AG08396 (cell line): ENCODE measurements at places on chromosomes 6 and 20.

GRCh38 chr20:16752082-16752481, 3.9 kb downstream of the OTOR start:
- DNase-seq, result no peak

GRCh38 chr6:164049517-164049988, 635.0 kb downstream of the QKI start:
- DNase-seq, result no peak

- no peak for DNase-seq
Observed at GRCh38 chr6:141153563-141153962, 979.2 kb upstream of the GJE1 start.

- no peak for DNase-seq
Observed at GRCh38 chr20:8930726-8931125, 138.2 kb upstream of the PLCB4 start.

DNA sequence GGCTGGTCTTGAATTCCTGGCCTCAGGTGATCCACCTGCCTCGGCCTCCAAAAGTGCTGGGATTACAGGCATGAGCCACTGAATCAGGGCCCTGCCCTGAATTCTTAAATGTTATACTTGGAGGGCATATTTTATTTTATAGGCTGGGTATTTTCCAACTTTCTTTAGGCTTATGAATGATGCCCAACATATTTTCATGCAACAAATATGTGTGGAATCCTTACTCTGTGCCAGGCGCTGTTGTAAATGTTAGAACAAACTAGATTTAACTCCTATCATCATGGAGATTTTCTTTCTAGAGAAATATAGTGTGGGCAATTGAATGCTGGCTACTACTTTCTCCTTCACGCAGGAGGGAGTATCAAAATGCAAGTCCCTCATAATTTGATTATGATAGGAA, 71.2 kb downstream of the SAMD5 start:
- DNase-seq, result no peak

- no peak for DNase-seq
Observed at GRCh38 chr20:3904224-3904623, 15.0 kb downstream of the PANK2 start.

GRCh38 chr6:105836379-105836778, 249.8 kb upstream of the PRDM1 start:
- DNase-seq, result no peak

GRCh38 chr6:32613475-32613874, 23.7 kb upstream of the HLA-DQA1 start:
- DNase-seq, result no peak

- DNase-seq, result no peak
Observed at GRCh38 chr6:3230900-3231246, 3.4 kb upstream of the TUBB2B start.

DNA sequence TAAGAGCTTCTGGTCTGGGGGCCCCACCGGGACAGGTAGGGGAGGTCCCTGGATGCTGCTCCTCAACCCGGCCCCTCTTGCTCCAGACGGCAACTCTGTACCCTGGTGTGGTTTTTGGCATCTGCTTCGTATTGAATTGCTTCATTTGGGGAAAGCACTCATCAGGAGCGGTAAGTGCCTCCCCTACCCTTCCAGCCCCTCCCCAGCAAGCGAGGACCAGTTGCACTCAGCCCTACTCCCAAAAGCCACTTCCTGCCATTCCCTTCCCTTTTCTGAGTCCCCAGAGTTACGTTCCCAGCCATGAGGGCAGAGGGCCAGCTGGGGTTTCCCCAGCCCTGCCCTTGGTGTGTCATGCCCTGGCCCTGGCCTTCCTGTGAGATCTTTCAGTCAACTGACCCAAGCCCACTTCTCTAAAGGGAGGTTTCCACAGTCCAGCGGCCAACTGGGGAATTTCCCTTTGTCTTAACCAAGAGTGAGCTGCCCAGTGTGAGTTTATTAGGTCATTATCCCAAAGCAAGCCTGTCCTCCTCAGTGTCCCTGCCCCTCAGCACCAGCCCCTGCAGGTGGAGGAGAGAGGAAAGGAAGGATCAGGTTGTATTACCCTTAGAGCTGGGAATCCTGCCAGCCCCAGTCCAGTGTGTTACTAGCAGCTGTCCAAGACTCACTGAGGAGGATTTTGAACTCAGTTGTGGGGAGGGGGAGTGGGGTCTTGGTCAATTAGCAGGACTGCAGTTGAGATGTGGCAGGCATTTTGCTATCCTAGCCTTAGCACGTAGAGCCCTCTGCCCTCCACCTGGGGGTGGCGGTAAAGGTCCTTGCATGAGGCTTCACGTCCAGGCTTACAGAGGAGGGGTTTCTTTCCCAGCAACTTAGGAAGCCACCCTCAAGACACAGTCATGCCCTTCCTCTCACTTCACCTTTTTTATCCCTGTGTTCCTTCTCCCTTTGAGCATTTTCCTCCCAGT, 45.8 kb downstream of the TM9SF4 start:
- DNase-seq, result peak; percentile 68

GRCh38 chr20:57809661-57810172, 99.9 kb upstream of the PMEPA1 start:
- no peak for DNase-seq

DNA sequence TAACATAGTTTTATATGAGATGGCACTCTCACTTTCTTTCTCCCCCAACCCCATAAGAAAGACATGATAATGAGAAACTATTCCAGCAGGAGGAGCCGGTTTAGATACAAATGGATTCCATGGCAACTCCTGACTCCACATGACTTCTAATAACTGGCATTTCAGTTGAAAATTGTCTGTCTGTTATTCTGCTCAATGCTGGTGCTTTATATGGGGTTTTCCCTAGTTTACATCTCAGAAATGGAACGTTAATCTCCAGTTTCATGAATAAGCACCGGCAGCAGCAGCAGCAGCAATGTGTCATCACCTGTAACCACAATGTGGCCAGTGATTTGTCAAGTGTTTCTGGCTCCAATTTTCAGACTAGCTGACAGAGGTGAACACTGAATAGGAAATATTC, 8.0 kb upstream of the SIM1 start:
- no peak for DNase-seq

- no peak for DNase-seq
Observed at GRCh38 chr20:45372646-45373352, 5.3 kb downstream of the TP53TG5 start.

GRCh38 chr20:62428002-62428372, 648 bp upstream of the RBBP8NL start:
- DNase-seq, result no peak

DNA sequence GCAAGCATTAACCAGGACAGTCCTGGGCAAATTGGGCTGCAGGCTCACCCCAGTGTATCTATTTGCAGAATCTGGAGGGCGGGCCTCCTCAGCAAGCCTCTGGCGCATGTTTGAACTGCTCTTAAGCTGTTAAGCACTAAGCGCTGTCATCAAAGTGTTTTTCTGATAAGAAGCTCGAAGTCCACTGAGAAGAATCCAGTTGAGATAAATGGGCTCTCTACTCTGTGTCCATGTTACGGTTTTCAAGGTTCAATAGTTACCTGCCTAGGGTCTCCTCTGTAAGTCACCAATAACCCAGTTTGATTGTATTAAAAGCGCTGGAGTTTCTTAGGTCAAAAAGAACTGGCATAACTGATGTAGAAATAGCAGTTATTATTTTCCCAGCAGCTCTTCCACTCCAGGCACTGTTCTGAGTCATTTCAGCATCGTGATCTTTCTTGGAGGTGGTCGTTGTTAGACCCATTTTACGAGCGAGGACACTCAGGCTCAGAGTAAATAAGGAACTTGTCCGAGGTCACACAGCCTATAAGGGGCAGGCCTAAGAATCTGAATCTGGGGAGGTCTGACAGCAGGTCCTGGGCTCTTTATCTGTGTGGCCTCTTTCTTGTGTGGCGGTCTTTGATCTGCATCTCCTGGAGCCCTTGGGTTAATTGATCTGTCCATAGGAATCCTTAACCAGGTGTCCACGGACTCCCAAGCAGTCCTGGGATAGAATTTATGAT, 207.4 kb upstream of the ZNF217 start:
- no peak for DNase-seq

- DNase-seq, result peak; percentile 49
Observed at GRCh38 chr20:35467339-35468224, 12.2 kb downstream of the CEP250 start.

DNA sequence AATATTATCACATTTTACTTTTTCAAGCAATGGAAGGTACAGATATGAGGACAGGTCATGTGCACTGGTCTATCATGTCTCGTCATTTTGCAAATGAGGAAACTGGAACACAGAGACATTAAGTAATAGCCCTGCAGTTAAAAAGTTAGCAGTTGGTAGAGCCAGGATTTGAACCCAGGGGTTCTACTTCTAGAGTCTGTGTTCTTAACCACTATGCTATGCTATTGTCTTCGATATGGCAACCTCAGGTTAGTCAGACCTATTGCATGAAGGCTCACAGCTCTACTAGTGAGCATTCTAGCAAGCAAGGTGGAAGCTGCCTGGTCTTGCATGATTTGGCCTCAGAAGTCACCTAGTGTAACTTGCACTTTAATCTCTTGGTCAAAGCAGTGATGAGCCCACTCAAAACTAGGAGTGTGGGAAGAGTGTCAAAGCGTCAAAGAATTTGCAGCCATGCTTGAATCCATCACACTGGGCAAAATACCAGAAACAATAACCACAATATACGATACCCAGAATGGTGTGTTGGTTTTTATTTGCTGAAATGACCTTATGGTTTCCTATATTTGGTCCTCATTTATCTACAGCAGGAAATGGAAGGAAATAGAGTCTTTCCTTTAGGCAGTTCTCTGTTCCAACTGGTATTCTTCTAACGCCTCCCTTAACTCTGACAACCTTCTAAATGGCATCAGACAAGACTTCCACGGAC, 20.4 kb upstream of the BMP2 start:
- DNase-seq, result no peak

DNA sequence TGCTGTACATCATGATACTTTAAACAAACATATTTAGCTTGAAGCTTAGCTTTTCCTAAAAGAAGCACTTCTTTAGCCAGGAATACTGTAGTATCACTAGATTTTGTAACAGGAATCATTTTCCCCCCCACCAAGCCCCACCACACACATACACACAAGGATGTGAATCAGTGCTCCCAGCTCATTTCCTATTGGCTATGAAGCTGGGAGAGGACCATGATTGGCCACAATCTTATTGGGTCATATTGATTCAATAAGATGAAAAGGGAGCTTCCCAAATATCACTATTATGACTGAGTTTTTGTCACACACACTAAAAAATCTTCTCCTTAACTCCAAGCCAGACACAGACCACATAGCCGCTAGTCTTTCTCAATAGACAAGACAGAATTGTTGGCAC, 140.5 kb upstream of the TNFAIP3 start:
- no peak for DNase-seq

- DNase-seq, result peak; percentile 7
Observed at GRCh38 chr6:97440590-97441176, 157.7 kb upstream of the MMS22L start.

GRCh38 chr20:48766961-48767960, 60.5 kb downstream of the PREX1 start:
- no peak for DNase-seq

DNA sequence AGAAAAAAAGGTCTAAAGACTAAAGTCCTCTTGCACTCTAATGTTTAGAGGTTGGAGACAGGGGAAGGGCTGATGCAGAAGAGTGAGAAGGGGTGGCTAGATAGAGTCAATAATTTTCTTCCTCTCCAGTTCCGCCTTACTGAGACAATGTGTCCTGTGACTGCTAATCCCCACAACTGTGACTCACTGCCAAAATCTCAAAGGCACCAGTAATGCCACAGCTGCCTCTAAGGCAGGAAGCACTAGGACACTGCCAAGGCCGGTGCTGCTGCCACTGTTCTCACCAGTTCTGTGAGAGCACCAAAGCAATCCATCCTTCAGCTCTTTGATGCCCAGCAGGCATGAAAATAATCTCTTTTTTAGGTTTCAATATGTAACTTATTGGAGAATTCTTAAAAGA, 701.9 kb upstream of the MAP3K7 start:
- no peak for DNase-seq

DNA sequence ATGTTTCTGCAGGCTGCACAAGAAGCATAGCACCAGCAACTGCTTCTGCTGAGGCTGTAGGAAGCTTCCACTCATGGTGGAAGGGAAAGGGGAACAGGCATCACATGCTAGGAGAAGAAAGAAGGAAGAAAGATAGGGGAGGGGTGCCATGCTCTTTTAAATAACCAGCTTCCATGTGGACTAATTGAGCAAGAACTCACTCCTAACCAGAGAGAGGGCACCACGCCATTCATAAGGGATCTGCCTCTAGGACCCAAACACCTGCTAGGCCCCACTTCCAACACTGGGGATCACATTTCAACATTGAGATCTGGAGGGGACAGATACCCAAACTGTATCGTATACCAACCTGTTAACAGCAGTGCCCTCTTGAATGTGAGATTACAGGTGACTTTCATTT, 46.9 kb upstream of the ARMC2 start:
- no peak for DNase-seq

DNA sequence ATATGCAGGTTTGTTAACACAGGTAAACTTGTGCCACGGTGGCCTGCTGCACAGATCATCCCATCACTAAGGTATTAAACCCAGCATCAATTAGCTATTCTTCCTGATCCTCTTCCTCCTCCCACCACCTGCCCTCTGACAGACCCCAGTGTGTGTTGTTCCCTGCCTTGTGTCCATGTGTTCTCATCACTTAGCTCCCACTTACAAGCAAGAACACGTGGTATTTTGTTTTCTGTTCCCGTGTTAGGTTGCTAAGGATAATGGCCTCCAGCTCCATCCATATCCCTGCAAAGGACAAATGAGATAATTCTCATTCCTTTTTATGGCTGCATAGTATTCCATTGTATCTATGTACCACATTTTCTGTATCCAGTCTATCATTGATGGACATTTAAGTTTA, 294.0 kb downstream of the PKHD1 start:
- DNase-seq, result no peak

- DNase-seq, result no peak
Observed at GRCh38 chr6:12791371-12791770, 74.8 kb downstream of the PHACTR1 start.

GRCh38 chr20:44056010-44056698, 130.8 kb downstream of the JPH2 start:
- no peak for DNase-seq

- DNase-seq, result peak; percentile 86
Observed at GRCh38 chr6:125790358-125791150, at the start of gene NCOA7. Gene NCOA7 (plus strand): TSS chr6:125790960. CDS start chr6:125815355, 24,395 bp downstream.

- DNase-seq, result peak; percentile 9
Observed at GRCh38 chr6:158143700-158144099, 24.4 kb downstream of the SERAC1 start.

GRCh38 chr6:55773620-55774216, 101.7 kb downstream of the BMP5 start:
- DNase-seq, result no peak

- DNase-seq, result no peak
Observed at GRCh38 chr6:166454692-166455515, 72.2 kb upstream of the MPC1 start.

DNA sequence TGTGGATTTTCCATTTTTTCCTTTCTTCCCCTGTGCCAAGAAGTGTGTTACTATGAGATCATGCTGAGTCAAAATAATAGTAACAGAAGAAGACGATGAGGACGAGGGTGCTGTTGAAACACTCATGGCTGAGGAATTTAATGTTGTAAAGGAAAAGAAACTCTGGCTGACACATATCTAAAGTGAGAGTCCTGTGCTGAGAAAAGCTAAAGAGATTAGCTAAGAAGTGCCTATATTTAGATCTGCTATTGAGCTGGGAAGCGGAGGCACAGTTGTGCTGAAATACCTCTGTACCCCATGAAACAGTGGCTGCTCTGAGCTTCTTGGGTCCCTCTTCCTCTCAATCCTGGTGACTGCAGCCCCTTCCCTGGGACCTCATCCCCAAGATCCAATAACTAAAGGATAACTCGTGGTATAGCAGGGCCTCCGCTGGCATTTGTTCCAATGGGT, 1.1 kb upstream of the SYTL3 start:
- peak; percentile 65 for DNase-seq

- DNase-seq, result no peak
Observed at GRCh38 chr20:24917056-24917455, 32.0 kb upstream of the CST7 start.
